ENCODE measurements at places on chromosomes 3 and 15. TPM values are rescaled to one million over a fixed set of nuclear protein-coding genes. Genes with fewer than 3 reads are reported as not detected.

Gene GALK2
- 24.9 TPM for total RNA-seq

DNA sequence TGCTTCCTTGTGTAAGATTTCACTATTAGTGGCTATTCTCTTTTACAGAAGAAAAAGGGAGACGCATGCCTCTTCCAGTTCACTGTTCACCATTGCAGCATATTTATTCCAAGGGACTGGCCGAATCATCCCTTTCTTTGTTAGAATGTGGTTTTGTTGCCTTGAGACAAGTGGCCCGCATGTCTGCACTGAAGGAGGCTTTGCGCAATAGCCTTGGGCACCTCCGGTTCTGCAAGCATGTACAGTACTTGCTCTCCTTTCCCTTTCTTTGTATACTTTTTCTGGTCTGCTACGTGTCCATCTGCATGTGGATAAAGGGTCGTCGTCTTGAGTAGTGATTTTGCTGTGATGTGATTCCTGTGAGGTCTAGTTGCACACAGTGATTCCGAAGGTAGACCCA lies 43.0 kb downstream of the FLNB start:
- DNase-seq, result no peak

Gene SH3BP5
- 31.2 TPM for total RNA-seq

DNA sequence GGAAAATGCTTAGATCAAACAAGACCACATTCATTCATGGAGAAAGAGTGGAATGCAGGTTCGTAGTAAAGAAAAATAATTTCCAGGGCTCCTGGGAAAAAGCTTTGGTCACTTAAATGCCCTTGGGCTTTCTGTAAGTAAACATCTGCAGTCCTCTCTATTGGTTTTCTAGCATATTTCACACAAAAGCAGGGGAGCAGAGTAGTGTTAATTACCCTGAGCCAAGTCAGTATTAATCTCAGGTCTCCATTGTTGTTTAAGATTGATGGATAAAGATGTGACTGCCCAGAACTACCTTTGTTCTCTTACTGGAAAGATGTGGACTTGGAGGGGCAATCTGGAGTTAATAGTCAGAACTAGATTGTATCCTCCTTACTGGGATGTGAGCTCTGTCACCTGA lies 242.6 kb downstream of the PTPRG start:
- no peak for DNase-seq

Gene PLXNA1
- 59.2 TPM for total RNA-seq

Gene BTLA
- total RNA-seq, result not detected

- no peak for DNase-seq
Measured at GRCh38 chr3:40566694-40567093, 41.9 kb downstream of the ZNF621 start.

- no peak for DNase-seq
Measured at GRCh38 chr15:79366691-79367090, 55.8 kb downstream of the TMED3 start.

GRCh38 chr3:122057671-122058070 lies 2.5 kb downstream of the CD86 start:
- DNase-seq, result no peak

Gene PLCH1
- total RNA-seq, result 7.6 TPM

- no peak for DNase-seq
Measured at GRCh38 chr15:78822514-78822913, 11.2 kb upstream of the ADAMTS7 start.

DNA sequence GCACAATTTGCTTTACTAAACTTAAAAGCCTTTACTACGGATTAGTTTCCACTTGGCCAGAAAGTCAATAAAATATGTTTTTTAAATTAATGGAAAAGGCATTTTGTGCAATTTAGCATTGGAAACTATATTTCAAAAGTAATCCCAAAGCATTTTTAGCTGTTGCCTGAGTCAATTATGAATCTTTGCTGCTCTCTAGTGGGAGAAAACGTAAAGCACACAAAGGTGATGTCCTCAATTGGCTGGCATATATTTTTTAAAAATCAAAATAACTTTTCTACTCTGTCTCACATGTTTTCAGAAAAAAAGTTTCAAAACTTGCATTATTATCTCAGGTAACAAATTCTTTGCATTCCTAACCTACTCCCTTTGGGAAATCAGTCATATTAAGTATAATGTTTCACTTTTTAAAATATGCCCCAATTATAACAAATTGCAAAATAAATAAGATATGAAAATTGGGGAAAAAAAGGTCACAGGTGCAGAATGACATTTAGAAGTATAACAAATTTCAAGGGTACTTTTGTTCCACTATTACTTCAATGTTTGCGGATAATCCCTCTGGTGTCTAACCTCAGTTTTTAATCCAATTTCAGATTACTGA lies 47.2 kb upstream of the TEX55 start:
- no peak for DNase-seq

DNA sequence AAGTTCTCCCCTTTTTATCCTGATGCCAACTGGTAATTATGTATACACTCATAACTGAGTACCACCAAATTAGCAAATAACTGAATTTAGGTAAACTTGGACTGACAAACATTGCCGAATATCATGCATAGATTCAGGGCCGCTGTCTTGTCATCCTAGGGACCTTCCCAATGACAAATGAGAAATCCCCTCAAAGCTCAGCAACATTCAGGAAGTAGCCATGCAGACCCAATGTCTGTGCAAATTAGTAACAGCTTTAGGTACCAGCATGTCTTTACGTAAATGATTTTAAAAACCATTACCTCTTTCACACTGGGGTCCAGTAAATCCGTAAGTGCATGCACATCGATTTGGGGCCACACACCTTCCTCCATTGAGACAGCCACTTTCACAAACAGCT lies 49.5 kb downstream of the FBN1 start:
- no peak for DNase-seq

DNA sequence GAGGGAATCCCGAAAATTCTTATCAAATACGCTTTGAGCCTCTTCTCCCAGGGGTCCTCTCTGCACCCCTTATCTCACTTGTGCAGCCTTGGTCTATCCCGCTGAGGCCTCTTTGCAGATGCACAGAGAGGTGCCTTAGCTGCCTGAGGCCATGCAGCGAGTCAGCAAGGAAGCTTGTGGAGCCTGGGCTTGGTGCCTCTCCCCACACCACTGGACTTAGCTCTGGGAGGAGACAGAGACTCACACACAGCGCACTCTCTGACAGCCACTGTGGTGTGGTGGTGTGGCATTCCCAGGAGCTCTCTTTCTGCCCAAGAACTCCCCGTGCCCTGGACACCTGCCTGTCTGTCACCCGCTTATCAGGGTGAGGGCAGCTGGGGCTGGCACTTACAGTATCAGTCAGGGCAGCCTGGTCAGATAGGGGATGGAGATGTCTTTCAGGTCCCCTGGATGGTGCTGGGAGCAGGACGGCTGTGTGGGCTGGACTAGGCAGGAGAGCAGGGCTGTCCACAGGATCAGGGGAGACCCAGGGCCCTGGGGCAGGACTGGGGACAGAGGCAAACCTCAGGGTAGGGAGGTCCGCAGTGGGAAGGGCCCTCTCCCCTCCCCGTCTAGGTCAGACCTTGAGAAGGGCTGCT lies 10.2 kb upstream of the LINGO1 start:
- no peak for DNase-seq

Gene NPAP1
- total RNA-seq, result 0.12 TPM

DNA sequence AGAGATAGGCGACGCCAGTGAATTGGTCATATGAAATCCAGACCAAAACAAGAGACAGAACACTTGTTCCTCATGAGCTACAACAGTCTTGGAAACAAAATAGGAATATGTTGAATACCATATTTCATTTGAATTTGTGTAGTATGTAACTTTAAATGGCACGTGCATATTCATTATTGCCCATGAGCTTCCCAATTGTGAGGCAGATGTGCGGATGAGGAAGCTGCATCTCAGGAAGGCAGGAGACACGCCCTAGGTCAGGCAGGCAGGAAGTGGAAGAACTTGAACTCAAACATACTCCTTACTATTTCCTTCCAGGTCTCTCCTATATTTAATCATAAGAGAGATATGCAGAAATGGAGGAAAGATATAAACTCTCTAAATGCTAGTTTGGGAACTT lies 106.8 kb upstream of the SLC2A2 start:
- no peak for DNase-seq

Gene EPHB3
- total RNA-seq, result 65.0 TPM

DNA sequence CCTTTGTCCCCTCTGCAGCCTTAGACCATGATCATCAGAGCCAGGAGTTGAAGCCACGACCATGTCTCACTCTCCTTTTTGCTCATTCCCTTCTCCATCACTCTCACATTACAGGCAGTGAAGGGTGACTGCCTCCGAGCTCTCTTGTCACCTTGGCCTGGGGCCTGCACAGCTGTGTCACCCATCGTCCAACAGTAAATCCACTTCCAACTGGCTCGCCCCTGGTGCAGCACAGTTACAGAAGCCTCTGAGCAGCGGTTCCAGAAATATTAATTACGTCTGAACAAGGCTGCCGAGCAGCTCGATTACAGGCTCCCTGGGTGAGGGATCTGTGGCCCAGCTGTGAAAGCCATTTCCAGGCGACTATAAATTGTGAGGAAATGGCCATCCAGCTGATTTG lies 528.2 kb downstream of the NR2F2 start:
- DNase-seq, result no peak

- DNase-seq, result no peak
Measured at GRCh38 chr3:37601832-37602231, 259.8 kb upstream of the CTDSPL start.

GRCh38 chr15:49286649-49287404 lies 116.8 kb downstream of the GALK2 start:
- no peak for DNase-seq

DNA sequence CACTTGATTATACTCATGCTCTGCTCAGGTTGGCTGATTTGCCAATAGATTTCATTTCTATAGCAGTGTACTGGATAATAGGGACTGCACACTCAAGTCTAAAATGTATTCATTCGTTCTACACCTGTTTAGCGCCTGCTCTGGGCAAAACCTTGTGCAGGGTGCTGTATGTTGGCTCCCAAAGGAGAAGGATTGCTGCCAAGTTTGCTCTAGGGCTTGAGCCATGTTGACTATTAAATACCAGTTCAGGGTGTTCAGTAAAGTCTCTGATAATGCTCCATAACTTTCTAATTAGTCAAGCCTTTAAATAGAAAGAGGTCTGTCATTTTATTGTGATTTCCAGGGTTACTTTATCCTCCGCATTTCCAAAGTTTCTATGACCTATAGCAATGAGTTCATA lies 470.2 kb downstream of the MAGI1 start:
- no peak for DNase-seq

- DNase-seq, result no peak
Measured at GRCh38 chr3:35081899-35082298, 557.4 kb upstream of the ARPP21 start.

Gene CCR1
- 0.98 TPM for total RNA-seq

Gene KLF15
- 7.9 TPM for total RNA-seq

GRCh38 chr3:9214599-9214998 lies 34.8 kb downstream of the SRGAP3 start:
- no peak for DNase-seq

Gene XCR1
- total RNA-seq, result 13.9 TPM

Gene IFRD2
- total RNA-seq, result 60.9 TPM

DNA sequence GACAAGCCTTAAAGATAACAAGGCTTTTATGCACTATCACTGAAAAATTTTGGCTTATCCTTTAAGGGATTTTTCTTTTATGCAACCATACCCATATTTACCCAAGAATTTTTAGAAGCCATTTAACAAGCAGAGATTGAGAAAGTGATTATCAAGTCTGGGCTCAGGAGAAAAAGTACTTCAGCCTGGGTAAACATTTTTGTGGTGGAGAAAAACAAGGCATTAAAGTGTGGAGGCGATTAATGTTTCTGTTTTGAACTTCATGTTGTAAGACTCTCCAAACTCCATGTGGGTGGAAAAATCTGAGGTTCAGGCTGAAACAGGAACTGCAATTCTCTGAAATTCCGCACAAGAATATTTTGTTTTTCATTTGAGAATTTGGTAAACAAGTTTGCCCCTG lies 260.4 kb upstream of the KCNMB2 start:
- DNase-seq, result no peak

GRCh38 chr15:48883699-48884098 lies 5.8 kb downstream of the EID1 start:
- DNase-seq, result no peak

GRCh38 chr3:126105691-126106187 lies 21.8 kb upstream of the SLC41A3 start:
- peak; percentile 50 for DNase-seq

- no peak for DNase-seq
Measured at GRCh38 chr3:175111036-175111435, 251.9 kb downstream of the NAALADL2 start.

- no peak for DNase-seq
Measured at GRCh38 chr3:42652611-42653302, 740 bp upstream of the ZBTB47 start.

DNA sequence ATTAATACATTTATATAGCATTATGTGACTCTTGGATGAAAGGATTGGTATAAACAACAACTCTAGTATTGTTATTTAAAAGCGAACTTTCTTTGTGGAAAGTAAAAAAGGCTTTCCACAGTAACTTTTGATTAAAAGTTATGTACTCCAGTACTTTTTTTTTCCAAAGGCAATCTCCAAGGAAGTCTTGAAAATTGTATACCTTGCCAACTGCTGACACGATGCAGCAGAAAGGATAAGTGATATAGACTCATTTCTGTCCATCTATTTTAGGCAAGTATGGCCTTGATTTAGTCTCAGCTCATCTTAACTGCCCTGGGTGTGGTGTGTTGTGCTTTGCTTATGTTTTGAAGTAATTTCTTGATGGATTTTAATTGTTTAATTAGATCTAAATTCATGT lies 79.7 kb downstream of the OTOL1 start:
- no peak for DNase-seq

Gene LYZL4
- not detected for total RNA-seq

Gene ADAMTS17
- total RNA-seq, result 18.3 TPM

All from type B pancreatic cell (in vitro differentiated cells).